ENCODE measurements at places on chromosomes 5 and 9.

DNA sequence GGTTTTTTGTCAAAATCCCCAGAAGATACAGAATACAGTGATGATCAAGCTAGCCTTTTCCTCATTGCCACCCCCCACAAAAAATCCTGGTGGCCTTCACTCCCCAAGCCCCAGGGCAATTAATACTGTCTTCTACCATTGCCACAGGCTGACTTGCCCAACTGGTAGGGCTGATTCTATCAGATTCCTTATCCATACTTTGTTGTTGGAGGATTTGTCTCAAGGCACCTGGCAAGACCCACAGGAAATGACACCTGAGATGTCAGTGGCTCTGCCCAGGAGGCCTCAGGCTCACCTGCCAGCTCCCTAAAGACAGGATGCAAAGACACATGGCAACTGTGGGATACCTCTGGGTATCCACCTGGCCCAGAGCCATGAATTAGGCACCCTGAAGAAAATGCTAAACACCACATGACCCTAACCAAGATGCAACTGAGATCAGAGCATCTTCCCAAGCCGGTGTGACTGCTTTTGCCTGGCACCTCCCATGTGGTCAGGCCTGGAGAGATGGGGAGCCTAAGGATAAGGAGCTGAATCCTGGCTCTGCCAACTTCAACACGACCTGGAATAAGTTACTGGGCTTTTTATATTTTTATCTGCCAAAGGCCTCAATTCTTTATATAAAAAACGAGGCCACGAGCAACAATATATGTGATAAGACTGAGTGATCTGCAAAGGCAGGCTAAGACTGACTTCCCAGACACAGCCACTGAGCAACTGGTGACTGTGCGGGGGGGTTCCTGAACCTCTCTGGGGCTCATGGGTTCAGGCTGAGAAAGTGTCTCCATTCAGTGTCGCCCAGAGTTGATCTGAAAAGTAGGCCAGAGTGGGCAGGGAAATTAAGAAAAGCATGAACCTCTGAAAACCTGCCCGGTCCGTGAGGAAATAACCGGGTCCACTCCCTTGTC lies 944 bp downstream of the ATOX1 start:
- DNase-seq = peak; percentile 58

DNA sequence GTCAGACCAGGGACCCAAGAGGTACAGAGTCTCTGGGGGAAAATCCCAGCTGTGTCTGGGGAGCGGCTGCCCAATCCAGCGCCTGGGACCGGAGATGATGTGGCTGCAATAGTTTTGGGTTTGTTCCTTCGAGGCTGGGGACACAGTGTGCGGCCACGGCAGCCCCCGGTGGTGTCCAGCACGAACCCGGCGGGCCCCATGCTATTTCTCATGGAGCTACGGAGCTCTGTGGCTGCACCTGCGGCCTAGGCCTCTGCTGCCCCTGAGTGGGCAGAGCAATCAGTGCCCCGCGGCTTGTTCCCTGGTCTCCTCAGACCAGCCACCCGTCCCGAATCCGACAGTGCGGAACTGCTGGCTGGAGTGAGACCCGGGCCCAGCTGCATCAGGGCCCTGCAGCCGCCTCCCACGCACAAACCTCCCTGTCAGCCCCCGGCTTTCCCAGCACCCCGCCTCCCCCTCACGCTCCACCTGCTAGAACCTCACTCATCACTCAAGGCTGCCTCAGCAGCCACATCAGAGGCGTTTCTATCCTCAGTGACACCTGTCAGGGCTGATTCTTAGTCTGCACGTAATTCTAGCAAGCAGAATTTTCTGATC lies 29.0 kb downstream of the SARDH start:
- DNase-seq = peak; percentile 62

- no peak for DNase-seq
These were observed 155.0 kb upstream of the CLINT1 start for GRCh38 chr5:158013939-158014338.

- DNase-seq = no peak
These were observed 587.0 kb upstream of the COX7C start for GRCh38 chr5:86030753-86031152.

GRCh38 chr5:108379722-108380530 lies 2.0 kb downstream of the FBXL17 start:
- no peak for DNase-seq

DNA sequence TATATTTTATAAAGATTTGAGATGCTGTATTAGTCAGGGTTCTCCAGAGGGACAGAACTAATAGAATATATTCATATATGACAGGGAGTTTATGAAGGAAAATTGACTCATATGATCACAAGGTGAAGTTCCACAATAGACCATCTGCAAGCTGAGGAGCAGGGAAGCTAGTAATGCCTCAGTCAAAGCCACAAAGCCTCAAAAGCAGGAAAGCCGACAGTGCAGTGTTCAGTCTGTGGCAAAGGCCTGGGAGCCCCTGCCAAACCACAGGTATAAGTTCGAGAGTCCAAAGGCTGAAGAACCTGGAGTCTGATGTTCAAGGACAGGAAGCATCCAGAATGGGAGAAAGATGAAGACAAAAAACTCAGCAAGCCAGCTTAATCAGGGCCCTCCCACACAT lies 382.2 kb downstream of the LRRC70 start:
- DNase-seq = no peak

DNA sequence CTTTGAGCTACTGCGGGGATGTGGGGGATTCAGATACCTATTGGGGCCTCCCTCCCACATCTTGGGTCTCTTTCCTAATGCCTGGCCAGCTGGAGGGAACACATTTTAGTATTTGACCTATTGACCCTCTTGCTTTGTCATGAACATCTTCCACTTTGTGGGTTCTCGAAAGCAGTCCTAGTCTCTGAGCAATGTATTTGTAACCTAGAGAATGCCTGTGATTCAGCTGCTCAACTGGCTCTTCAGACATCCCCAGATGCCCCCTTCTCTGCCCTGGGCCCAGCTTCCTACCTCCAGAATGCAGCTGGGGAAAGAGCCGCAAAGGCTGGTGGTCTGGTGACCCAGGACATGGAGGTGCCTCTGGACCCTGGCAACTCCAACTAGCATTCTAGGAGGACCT lies 32.2 kb downstream of the APTX start:
- DNase-seq = no peak

DNA sequence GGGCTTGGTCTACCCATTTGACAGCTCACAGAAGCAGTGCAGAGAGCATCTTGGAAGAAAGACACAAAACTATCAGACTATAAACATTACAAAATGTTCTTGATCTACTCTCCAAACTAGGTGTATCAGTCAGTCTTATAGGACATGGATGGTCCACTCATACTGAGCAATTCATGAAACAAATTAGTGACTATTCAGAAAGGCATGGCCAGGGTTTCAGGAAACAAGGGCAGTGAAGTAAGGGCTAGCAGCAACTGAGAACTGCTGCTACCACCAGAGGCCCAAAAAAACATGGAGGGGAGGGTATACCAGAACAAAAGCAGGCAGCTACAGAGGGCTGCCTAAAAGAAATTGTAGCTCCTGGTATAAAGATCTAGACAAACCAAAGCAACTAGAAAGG lies 287.0 kb downstream of the PIK3R1 start:
- DNase-seq = no peak

- no peak for DNase-seq
These were observed 4.5 kb downstream of the TSTD2 start for GRCh38 chr9:97628668-97629067.

DNA sequence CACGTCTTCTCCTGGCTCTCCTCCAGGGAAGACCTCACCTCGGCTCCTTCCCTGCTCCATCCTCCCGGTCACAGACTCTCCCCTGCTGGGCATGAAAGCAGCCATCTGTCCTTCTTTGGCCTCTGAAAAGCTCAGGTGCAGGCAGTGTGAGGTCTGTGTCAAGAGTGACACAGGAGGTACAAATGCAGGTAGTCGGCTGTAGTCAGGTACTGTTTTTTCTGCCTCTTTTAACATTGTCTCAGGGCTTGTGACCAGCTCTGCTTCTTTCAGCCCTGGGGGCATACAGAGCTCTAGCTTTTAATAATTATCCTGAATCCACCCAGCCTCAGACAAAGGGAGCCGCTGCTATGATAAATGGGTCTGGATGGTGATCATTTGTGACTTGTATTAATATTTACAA lies 46.4 kb downstream of the C5orf15 start:
- no peak for DNase-seq

DNA sequence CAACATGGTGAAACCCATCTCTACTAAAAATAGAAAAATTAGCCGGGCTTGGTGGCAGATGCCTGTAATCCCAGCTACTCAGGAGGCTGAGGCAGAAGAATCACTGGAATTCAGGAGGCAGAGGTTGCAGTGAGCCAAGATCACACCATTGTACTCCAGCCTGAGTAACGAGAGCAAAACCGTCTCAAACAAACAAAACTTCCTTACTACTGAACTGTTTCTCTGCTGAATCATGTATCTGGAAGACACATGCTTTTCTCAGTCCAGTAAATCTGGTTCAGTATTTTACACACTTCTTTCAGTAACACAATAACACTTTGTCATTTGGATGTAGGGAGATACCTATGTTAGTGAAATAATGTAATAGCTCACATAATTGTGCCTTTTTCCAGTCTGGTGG lies 7.9 kb downstream of the TRMT10B start:
- DNase-seq = no peak

DNA sequence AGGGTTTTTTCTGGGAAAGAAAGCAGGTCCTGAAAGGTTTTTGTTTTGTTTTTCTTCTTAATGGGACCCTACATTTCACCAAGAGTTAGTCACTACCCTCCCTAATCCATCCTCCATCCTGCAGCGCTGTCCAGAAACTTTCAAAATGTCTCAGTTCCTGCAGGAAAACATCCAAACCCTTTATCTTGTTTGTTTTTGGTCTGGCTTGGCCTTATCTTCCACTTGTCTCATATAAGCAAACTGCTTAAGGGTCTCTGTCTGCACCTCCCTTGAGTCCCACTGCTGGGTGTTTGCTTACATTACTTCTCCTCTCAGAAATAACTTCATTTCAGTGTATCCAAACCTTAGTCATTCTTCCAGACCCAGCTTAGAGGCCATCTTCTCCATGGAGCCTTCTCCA lies 11.0 kb upstream of the TRAF1 start:
- DNase-seq = no peak

- no peak for DNase-seq
These were observed 17.5 kb upstream of the TEX10 start for GRCh38 chr9:100370064-100370723.

GRCh38 chr5:111384220-111384619 lies 128.1 kb downstream of the STARD4 start:
- DNase-seq = no peak

DNA sequence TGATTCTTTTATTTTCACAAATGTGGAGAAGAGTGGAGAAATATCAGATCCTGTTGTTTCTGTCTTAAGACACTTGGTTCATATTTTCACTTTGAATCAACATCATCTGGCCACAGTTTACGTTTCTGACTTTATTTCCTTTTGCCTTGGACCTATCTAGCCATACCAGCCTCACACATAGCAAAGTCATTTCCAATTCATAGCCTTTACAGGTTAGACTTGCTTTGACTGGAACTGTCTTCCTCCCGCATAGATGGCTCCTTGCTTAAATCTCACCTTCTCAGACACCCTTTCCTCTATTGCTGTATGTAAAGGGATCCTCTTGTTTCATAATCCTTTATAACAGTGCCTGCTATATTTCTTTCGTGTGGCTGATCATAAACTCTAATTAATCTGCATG lies 297.8 kb downstream of the SH3GL2 start:
- DNase-seq = no peak

DNA sequence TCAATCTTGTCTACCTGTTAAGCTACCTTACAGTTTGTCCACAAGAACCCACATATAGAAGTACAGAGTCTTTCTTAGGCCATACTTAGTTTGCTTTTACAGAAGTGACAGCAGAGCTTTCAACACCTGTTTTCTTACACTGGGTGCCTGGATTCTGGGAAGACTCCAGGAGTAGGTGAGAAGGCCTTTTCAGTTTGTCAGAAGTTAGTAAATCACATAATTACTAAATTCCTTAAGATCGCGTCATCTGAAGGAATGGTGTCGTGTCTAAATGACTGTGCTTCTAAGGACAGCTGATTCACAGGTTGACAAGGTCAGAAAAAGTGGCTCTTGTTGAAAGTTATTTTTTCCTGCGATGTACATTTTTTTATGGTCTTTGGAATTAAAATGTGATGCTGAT lies 97.0 kb upstream of the FAM120A start:
- no peak for DNase-seq

DNA sequence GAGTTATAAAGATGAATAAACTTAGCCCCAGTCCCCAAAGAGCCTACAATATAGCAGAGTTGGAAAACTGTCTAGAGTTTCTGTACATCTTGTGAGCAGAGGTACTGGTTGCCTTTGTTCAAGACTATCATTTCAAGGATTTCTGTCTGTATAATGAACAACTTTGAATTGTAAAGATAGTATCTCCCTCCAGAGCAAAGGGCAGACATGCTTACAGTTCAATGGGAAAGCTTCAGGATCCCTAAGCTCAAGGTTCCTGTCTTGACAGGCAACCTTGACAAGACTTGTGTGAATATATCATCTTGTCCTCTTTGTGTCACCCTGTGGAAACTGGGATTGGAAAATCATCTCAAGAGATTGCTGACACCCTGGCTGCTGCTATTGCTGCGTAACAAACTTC lies 242.8 kb upstream of the VLDLR start:
- no peak for DNase-seq

DNA sequence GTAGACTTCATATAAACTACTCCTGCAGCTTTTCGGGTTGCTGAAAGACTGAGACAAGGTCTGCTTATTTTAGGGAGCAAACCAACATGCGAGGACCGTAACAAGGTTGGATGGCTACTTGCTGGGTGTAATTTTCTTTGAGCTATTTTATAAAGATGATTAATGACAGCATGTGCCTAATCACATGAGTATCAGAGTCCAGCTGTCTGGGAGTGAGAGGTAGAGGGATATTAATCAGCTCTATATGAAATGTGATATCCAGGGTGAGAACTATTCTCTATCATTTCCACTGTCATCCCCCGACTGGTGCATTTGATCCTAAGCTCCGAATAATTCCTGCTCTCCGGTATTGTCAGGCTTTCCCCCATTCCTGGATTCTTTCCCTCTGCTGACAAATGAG lies 193.8 kb upstream of the HMHB1 start:
- no peak for DNase-seq

GRCh38 chr9:34628656-34629490 lies at the start of gene ARID3C:
Gene ARID3C (minus strand): TSS chr9:34629066. CDS start chr9:34628014, 1,052 bp downstream.
- DNase-seq = peak; percentile 68

DNA sequence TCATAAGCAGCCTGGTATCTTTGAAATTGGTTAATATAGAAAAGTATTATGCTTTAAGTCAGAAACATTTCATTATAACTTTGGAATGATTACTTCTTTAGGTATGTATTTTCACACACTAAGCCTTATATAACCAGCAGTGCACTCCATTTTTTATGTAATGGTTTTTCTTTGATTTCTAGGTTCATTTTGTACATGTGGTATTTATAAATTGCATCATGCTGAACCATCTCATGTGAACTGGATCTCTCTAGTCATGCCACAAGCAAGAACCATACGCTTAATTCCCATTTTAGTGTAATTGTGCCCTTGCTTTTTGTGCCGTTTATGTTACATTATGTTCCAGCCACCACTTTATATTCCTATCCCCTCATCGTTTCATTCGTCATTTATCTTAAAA lies 38.6 kb upstream of the SRP19 start:
- DNase-seq = no peak

GRCh38 chr5:94461131-94461530 lies 157.3 kb downstream of the KIAA0825 start:
- no peak for DNase-seq
